ENCODE measurements at places on chromosomes 7 and 10. TPM values are rescaled to one million over a fixed set of nuclear protein-coding genes. Genes with fewer than 3 reads are reported as not detected.

TMEM225B gene
- not detected for total RNA-seq

MAT1A gene
- total RNA-seq = not detected

GPC2 gene
- not detected for total RNA-seq

GPR26 gene
- total RNA-seq = not detected

DRGX gene
- total RNA-seq = 0.10 TPM

AKR1C4 gene
- total RNA-seq = not detected

CYP3A7 gene
- not detected for total RNA-seq

DNA sequence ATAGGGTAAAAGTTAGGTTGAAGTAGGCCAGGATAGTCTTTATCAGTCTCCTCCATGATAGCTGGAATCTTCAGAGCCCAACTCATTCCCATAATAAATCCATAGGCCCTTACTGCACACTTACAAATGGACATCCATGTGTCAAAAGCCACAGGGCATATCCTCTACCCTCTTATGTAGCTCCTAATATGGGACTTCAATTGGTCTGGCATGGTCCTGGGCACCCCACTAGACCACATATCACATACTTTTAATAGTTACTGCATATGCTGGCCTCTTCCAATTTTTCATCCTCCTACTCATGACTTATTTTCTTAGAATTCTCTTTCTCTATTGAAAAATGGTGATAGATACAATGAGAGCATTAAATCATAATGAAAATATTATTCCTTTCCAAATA is 169.3 kb downstream of the MAGI2 start:
- DNase-seq = no peak

DNA sequence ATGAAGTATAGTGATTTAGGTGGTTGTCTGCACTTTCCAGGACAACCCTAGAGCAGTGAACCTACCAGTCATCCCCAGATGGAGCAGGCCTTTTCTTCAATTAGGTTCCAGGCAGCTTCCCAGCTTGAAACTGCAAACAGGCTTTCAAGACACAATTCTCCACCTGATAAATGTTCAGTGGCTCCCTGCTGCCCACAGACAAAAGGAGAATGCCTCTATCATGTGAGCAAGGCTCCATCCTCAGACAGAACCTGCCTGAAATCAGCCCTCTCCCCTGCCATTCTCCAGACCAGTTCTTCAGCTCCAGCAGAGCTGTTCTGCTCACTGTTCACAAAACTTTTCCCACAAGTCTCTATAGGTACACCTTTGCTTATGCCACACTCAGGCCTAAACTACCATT is 22.1 kb downstream of the RELN start:
- DNase-seq = no peak

DNA sequence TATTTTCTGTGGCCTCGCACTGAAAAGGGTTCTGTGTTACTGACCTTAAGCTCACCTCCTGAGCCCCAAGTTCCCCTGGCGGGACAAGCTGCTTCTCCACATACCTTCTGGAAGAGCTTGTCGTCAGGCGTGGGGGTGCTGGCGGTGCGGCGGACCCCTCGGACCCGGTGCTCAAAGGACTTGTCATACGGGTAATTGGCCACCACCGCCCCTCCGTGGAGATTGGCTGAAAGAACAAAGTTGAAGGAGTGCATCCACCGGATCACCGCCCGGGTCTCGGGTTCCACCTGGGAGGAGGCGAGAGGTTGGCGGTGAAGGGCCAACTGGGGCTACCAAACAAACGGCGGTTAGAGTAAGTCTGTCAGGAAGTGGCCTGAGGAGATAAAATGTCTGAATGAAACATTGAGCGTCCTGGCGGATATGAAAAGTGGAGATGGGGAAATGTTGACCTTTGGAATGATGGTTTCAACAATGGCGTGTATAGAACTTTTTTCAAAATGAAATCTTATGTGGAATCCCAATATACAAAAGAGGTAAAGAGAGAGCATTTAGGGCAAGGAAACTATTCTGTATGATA is 16.5 kb downstream of the CPN1 start:
- DNase-seq = no peak

GRCh38 chr7:142943706-142944268 is 4.5 kb downstream of the LLCFC1 start:
- DNase-seq = no peak

- DNase-seq = no peak
Observed at GRCh38 chr7:100471021-100471420, 7.0 kb upstream of the SPACDR start.

DNA sequence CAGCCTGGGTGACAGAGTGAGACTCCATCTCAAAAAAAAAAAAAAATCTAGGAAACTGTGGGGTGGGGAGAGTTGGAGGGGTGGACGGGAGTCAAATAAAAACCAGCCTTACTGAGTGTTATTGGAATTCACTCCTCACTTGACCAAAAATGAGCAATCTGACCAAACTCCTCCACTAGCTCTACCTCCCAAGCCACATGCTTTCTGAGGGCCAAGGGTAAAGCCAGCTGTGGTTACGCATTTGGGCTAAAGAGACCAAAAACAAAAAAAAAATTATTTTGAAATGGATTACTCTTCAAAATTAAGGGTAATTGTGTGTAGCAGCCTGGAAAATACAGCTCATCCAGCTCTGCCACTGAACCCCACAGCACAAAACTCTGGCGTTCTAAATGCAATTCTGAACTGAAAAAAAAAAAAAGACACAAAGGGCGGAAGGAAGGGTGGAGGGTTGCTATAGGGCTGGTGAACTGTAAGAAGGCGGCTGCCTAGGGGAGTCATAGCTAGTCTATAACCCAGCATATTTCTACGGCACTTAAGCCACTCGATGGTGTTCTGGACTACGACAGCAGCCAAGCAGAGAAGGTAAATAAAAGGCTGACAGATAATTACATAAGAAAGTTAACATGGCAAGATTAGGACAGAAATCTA is 7.8 kb downstream of the ELMO1 start:
- no peak for DNase-seq

- DNase-seq = no peak
Observed at GRCh38 chr10:71158251-71158650, 54.1 kb upstream of the UNC5B start.

DNA sequence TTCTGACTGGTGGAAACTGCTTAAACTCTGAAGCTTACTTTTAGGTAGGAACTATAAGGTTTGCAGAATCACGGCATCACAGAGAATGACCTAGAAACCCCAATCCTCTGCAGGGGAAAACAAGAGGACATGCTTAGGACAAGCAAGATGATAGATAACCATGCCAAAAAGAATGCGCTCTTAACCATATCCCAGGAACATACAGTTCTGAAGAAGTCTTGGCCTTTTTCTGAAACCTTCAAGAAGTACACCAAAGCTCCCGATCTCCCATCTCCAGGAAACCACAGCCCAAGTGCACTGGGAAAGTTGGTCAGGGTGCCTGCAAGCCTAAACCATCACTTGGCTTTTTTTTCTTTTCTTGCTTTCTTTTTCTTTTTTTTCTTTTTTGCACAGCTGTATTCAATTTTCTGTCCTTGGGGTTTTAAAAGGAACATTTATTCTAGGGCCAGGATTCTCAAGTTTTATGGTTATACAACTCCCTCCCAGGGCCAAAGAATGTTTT is 12.2 kb upstream of the SVIL start:
- no peak for DNase-seq

GRCh38 chr7:134293002-134293740 is 23.6 kb downstream of the SLC35B4 start:
- DNase-seq = no peak

DNA sequence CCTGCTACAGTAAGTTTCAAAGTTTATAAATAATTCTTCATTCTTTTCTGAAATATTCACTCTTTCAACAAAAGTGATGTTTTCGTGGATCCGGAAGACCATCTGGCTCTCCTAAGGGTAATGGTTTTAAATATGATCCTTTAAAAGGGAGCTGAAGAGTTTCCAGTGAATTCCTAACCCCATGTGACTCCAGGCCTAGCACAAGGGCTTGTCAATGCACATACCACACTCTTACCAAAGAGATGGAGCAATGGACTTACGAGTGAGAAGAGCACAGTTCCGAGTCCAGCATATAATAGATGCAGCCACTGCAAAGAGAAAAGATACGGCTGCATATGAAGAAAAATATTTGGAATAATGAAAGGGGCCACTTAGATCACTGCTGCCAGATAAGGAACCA is 32.1 kb upstream of the GATAD1 start:
- no peak for DNase-seq

GRCh38 chr10:93701866-93702209 is 554 bp downstream of the FRA10AC1 start:
- DNase-seq = no peak
